ENCODE measurements at places on chromosomes 11 and 22.

DNA sequence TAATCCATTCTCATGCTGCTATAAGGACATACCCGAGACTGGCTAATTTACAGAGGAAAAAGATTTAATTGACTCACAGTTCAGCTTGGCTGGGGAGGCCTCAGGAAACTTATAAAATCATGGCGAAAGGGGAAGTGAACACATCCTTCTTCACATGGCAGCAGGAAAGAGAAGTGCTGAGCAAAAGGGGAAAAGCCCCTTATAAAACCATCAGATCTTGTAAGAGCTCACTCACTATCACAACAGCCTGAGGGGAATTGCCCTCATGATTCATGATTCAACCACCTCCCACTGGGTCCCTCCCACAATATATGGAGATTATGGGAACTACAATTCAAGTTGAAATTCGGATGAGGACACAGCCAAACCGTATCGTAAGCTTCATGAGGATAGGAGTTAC, 3.8 kb upstream of the CYB5R2 start:
- no peak for DNase-seq

GRCh38 chr11:107789767-107790166, 68.8 kb downstream of the SLC35F2 start:
- DNase-seq = no peak

GRCh38 chr11:2810411-2811205, 75.0 kb downstream of the CDKN1C start:
- no peak for DNase-seq

DNA sequence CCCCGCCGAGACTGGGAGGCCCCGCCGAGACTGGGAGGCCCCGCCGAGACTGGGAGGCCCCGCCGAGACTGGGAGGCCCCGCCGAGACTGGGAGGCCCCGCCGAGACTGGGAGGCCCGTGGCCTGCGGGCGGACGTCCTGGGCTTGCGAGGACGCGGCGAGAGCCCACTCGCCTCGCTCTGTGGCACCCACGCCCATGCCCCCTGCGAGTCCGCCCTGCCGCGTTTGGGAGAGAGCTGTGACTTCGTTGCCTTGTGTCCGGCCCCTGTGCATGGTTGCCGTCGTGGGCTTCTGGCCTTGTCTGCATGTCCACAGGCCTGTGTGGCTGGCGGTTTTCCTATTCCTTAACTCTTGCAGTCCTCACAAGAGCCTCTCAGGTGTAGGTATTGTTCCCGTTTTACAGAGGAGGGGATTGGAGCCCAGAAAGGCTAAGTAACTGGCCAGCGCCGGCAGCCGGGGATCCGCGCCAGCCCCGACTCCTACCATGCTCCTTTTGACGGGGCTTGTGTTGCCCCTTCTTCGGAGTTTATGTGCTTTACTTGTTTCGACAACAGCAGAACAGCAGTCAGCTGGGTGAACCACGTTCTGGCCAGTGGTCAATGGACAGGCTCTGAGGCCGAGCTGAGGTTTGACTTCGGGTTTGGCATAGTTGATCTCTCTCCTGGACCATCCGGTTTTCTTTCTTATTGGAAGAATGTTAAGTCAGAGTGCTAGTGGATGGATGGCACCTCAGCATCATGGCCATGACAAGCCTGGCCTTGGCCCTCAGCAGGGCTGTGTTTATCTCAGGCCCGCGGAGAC, 741 bp downstream of the PHRF1 start:
- no peak for DNase-seq

Data from urinary bladder (tissue), 4 donors.